GM19239 (cell line): ENCODE measurements at places on chromosomes 3 and 15.

- no peak for DNase-seq
Measured at GRCh38 chr3:142359367-142359766, 88.5 kb downstream of the XRN1 start.

DNA sequence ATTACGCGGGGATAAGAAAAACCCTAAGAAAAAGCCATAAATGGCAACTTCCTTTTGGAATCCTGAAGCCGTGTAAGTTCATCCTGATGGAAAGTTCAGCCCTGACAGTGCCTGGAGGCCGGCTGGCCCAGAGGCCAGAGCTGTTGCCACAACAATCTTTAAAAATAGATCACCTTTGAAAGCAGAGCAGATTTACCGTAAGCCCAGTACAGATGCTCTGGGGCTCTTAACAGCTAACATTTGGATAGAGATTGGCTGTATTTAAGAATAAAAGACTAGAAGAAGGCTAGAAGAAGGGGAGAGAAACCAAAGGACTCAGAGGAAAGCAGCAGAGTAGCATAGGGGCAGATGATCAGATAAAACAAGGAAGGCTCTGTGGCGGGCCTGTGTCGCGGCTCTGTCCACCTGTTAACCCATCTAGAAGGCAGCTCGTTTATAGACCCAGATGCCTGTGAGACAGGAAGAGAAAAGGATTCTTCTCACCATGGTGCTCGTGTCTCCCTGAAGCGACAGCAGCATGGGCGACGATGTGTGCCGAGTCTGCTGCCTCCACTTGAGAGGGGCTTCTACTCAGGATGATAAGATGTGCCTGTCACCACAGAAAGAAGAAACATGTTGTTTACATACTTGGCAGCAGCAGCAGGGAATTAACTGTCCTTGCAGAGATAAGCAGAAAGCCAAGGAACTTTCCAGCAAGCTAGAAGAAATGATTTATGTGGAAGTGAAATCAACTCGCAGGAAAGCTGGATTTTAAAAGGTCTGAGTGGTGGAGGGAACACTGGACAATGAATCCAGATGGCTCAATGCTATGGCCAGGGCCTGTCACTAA lies 69.9 kb downstream of the SYNM start:
- DNase-seq: no peak

GRCh38 chr3:83002869-83003445 lies 1241.5 kb upstream of the GBE1 start:
- no peak for DNase-seq

DNA sequence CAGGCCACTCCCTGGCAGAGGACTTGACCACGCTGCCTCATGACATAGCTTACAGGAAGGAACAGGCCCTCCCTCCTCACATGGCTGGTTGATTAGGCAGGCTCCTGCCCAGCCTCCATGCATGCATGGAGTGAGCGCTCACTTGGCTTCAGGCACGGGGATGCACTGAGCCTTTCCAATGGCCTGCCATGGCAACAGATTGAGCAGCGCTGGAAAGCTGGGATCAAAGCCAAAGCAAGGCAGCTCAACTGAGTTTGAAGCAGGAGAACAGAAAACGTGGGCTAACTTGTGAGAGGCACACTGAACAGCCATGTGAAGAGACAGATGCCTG lies 5.9 kb upstream of the GRAMD2A start:
- no peak for DNase-seq

DNA sequence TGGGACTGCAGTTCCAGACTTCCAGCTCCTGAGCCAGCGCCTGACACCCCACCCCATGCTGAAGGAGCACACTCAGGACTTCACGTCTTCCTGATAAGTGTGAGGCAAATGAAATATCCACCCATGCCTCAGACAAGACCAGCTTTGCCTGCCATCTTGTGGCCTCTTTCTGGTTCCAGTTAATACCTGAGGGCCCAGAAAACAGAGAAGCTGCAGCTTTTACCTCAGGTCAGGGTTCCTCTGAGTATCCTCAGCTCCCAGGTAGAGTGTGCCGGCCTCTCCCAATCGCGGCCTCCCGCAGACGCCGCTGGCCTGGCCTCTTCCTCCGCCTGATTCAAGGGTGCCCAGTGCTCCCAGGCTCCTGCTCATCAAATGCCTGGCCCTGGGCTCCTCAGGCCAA lies 5.1 kb upstream of the KLHL6 start:
- no peak for DNase-seq

DNA sequence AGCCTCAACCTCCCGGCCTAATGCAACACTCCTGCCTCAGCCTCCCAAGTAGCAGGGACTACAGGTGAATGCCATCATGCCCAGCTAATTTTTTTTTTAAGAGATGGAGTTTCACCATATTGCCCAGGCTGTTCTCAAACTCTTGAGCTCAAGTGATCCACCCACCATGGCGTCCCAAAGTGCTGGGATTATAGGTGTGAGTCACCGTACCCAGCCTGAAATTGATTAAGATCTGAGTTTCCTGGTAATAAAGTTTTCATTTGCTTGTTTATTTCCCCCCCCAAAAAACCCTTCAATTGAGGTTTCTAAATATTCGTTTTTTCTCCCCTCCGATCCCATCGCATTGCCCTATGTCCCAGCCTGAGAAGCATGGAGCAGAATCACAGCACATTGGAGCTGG lies 39.0 kb downstream of the HES1 start:
- DNase-seq: no peak

DNA sequence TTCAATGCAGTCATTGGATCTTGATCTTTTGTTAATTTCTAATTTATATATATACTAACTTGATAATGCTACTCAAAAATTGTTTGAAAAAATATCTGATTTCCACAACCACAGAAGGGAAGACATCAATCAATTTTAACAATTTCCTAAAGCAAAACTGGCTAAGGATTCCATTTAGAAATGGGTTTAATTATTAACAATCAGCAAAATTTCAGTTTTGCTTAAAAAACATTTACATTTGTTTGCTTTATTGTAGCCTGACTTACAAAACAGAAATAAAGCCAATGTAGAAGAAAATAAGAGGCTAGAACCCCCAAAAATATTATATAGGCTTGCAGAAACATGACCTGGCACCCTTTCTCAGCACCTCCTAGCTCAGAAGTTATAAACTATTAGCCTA lies 74.9 kb downstream of the LRRFIP2 start:
- DNase-seq: no peak
